ENCODE measurements at places on chromosomes 12 and 14.

DNA sequence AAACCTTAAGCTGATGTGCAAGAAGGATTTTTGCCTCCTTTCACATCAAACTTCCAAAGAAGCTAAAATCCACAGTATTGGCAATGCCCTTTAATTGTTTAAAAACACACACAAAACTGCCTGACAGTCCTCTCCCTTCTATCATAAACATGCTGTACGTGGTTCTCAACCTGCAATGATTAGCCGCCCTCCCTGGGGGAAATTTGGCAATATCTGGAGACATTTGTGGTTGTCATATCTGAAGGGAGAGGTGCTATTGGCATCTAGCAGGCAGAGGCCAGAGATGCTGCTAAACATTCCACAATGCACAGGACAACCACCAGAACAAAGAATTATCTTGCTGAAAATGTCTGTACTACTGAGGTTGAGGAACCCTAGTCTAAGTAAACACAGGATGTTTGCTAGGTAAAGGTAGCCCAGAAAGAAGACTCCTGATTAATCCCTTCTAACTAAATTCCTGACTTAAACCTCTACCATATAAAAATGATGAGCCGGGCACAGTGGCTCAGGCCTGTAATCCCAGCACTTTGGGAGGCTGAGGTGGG, 1.2 kb downstream of the ACOT6 start:
- DNase-seq, result no peak

GRCh38 chr12:2171672-2172426, 119.1 kb downstream of the CACNA1C start:
- DNase-seq, result no peak

DNA sequence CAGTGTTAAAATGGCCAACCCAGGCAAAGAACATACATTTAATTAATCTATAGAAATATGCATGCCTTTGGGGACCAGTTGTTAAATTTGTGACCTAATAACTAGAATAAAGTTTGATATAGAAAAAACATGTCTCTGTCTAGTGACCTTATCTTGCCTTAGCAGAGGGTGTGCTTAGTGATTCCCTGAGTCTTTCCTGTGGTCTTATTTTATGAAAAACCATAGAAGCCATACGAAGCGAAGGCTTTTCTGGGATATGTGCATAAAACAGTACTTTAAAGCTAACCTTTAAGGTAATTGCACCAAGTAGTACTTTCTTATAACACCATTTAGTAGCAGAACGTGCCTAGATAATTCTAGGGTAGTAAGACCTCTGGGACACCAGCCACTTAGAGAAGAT, 379.4 kb downstream of the ZFP36L1 start:
- DNase-seq, result no peak

DNA sequence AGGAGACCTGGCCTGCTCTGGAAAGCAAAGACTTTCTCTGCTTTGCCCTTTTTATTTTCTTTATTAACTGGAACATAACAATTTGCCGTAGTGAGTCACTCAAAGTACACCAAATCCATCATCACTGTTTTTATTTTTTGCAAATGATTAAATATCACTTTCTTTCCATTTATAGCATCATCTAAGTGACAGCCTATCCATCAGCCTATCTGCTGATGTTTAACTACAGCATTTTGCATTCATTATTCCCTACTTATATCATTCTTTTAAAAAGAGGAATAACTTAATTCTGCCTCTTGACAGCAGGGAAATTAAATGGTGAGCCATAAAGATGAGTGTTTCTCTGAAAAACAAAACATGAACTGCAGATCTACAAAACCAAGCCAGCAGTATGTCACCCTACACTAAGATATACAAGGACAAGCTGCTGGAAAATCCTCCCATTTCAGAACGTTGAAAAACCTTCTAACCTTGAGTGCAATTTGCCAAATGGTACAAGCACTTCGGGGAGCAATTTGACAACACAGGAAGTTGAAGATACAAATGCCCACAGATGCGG, 821.3 kb upstream of the TMEM132C start:
- no peak for DNase-seq

DNA sequence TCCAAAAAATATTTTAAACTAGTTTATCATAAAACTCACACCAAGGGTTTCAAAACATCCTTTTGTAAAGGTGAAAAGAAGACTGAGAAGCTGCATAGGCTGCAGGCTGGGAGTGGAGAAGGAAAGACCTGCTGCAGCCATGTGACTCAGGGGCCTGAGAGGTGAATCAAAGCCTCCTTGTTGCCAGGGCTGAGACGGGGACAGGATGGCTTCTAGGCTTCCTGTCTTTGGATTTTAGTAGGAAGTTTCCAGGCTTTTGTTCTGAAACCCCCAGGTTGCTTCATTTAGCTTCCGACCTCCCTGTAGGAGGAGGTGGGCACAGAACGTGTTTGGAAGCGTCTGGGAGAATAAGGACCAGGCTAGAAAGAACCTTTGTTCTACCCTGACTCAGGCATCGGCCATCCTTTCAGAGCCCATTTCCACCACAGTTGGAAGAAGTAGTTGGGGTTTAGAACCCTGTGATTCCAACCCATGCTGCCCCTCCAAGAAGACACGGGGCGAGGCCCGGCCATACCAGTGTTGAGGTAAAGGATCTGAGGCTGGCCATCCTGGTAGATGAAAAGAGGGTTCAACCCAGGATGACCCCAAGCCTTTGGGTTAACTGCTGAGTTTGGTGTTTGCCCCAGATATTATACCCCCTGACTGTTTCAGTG, 122.4 kb downstream of the SLC25A47 start:
- no peak for DNase-seq

DNA sequence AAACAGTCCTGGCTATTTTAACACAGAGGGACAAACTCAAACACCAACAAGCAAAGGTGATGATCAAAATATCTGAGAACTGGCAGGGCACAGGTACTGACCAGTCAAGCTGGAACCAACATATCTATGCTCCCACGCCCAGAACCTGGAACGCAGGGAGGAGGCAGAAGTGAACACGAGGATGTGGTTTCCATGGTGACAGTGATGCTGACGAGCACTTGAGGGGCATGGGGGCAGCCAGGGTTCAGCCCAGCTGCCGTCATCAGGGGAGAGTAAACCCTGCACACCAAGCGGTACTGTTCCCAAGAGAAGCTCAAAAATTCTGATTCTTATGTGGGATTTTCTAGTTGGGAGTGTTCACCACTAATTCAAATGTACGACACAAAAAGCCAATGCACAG, 113.6 kb upstream of the SFSWAP start:
- DNase-seq, result no peak

DNA sequence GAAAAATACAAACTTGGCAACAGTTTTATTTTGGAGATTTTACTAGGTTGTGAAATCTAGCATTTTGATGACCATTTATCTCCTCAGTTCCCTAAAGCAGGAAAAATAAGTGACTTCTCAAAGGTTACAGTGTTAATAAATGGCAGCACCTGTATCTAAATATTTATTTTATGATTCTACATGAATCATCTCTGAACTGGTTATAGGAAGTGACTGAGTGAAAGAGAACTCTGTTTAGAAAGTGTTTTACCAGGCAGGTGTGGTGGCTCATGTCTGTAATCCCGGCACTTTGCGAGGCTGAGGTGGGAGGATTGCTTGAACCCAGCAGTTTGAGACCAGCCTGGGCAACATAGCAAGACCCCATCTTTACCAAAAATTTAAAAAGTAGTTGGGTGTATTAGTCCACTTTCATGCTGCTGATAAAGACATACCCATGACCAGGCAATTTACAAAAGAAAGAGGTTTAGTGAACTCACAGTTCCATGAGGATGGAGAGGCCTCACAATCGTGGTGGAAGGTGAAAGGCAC, 26.3 kb downstream of the MIPOL1 start:
- no peak for DNase-seq

DNA sequence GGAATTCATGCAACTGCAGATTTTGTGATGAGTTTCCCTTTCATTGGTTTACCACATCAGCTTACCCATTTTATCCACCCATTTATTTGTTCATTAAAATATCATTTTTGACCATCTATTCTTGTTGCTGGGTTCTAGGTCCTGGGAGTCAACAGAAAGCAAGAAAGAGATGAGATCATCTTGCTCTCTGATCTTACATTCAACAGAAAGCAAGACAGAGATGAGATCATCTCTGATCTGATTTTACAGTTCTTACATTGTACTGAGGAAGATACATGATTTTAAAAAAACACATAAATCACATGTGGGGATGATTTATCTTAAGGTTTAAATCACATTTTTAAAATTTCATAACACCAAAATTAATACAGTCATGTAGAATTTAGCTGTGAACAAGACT, 2.3 kb downstream of the TAS2R46 start:
- DNase-seq, result no peak

DNA sequence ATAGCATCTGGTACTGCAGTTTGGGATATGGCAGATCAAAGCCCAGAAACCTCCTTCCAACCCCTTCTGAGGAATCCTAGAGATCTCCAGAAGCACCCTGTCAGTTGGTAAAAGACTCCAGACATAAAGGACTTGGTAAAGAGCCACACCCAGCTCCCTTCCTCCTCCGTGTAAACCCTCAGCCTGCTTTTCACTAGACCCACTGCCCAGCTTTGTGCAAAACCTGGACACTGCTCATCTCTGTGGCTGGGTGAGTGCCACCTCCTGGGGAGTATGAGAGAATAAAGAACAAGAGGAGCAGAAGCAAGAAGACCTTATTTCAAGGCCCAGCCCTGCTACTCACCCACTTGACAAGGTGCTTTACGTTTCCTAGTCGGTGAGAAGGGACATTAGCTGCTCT, 33.0 kb downstream of the ANO2 start:
- DNase-seq, result no peak

DNA sequence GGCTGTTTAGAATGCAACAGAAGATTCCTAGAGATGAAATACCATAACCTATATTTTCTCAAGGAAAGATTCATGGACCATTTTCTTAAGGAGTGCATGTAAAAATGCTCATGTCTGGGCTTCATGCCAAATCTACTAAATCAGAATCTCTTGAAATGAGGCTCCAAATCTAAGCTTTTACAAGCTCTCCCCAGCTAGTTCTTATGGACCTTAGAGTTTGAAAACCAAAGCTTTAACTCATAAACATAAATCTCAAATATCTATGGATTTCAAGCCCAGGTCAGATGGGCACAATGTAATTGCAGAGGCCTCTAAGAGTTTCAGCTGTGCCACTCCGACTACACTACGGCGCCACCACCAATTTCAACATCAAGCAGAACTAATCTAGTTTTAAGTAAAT, 117.3 kb upstream of the CAND1 start:
- no peak for DNase-seq

DNA sequence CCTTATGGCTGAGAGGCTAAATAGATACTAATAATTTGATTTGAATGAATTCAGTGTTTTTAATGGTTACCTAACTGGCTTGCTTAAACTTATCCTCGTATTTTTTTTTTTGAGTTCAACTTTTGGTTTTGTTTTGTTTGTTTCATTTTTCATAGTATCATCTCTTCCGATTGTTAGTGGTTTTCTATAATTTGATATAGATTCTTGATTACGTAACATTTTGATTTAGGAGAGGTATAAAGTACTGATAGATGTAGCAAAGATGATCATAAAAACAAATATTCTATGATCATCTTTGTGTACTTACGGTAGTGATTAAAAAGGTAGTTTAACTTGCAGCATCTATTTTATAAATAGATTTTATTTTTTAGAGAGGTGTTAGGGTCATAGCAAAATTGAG, 93.0 kb downstream of the ALX1 start:
- no peak for DNase-seq

DNA sequence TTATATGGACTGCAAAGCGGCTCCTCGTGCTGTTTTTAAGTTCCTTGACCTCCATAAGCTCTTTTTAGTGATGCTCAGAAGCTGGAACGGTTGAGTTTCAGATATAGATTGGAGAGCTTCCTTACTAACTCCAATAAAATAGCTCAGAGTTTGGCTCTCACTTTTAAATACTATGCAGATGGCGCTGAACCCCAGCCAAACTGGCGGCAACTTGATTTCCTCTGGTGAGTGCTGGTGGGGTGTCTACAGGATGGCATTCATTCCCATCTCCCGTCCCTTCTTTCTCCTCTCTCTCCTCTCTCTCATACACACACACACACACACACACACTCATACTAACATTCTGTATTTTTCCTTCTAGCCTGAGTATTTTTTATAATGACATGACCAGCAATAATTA, 346.3 kb downstream of the ETNK1 start:
- no peak for DNase-seq

DNA sequence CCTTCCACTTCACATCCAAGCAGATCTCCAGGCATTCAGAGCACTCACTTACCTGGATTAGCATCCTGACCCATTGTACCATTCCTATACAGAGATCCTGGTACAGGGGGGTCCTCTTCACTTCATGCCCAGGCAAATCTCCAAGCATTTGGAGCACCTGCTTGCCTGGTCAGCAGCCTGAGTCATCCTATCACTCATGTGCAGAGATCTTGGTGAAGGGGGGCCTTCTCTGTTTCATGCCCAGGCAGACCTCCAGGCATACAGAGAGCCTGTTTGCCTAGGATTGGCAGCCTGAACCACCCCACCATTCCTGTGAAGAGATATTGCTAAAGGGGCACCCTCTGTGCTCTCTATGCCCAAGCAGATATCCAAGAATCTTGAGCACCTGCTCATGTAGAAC, 111.1 kb upstream of the CCDC175 start:
- no peak for DNase-seq

DNA sequence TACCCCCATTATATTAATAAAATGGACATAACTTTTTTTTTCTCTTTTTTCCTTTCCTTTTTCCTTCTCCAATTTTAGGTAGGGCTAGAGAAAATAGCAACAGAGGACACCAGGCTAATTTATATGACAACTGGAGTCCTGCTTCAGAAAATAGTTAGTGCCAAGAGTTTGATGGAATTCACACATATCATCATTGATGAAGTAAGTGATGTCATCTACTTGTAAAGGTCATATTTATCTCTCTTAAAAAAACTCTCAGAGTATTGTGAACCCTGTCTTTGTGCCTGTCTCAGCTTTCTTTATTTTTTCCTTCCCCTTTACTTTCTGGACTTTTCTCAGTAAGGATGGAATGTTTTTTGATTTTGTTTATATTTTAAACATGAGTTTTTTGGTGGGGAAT, 24.3 kb upstream of the RD3L start:
- DNase-seq, result no peak

- DNase-seq, result peak; percentile 7
Measured at GRCh38 chr14:35121026-35121886, 534 bp downstream of the PPP2R3C start.

DNA sequence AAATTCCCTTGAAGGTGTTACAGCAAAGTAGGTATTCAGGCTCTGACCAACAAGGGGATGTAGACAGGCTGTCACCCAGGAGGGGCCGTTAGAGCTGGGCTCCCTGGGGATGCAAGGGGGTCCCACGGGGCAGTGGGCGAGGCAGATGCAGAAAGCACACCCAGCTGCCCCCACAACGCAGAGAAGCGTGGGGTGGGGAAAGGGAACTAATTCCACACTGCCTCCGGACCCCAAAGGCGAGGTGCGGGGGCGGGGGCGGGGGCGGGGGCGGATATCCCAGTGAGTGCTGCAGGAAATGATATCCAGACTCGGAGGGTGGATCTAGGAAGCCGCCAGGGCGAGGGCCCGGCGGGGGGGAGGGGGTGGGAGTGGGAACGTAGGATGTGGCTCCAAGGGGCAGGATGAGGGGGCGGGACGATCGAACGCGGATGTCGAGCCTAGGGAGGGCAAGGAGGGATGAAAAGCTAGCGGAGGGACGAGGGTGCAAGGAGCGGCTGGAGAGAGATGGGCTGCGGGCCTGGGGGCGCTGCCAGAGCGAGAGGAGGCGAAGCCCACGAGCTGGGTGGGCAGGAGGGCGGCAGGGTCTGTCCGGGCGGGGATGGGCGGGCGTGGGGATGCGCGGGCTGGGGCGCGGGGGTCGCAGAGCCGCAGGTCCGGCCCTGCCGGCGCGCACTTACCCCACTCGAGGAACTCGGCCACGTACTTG, 874 bp downstream of the CDC42BPB start:
- DNase-seq, result no peak

- DNase-seq, result peak; percentile 79
Measured at GRCh38 chr12:4145990-4146859, 127.3 kb upstream of the CCND2 start.

- DNase-seq, result peak; percentile 43
Measured at GRCh38 chr14:104827177-104828055, 26.5 kb downstream of the ZBTB42 start.

Data from activated CD4-positive, alpha-beta T cell treated with anti-CD3 and anti-CD28 coated beads, Interleukin-2, amount 50 U/mL, for 16 hours (primary cell).